ENCODE measurements at places on chromosomes 16 and 17.
A peak's percentile ranks its signal among the peaks of the same experiment; 100 is the strongest.

- H3K36me3 ChIP-seq = no peaks in the 10 kb centered on the region
- DNase-seq = no peak
- H3K4me1 ChIP-seq = no peaks in the 10 kb centered on the region
- H3K27ac ChIP-seq = no peak overlapping the region
Measured at GRCh38 chr16:77782694-77783093, 5.7 kb upstream of the VAT1L start.

- H3K4me3 ChIP-seq = no peak overlapping the region
- peaks cover 39% of the 10 kb centered on the region for H3K4me1 ChIP-seq
- no peak for DNase-seq
- H3K27ac ChIP-seq = no peak overlapping the region
Measured at GRCh38 chr17:4249452-4250029, 14.2 kb downstream of the ANKFY1 start.

- no peaks in the 10 kb centered on the region for H3K36me3 ChIP-seq
- H3K27me3 ChIP-seq = no peaks in the 10 kb centered on the region
- H3K4me1 ChIP-seq = peaks cover 25% of the 10 kb centered on the region
- no peak overlapping the region for H3K4me3 ChIP-seq
- no peak overlapping the region for H3K27ac ChIP-seq
Measured at GRCh38 chr17:59432657-59433056, 101.2 kb downstream of the YPEL2 start.

DNA sequence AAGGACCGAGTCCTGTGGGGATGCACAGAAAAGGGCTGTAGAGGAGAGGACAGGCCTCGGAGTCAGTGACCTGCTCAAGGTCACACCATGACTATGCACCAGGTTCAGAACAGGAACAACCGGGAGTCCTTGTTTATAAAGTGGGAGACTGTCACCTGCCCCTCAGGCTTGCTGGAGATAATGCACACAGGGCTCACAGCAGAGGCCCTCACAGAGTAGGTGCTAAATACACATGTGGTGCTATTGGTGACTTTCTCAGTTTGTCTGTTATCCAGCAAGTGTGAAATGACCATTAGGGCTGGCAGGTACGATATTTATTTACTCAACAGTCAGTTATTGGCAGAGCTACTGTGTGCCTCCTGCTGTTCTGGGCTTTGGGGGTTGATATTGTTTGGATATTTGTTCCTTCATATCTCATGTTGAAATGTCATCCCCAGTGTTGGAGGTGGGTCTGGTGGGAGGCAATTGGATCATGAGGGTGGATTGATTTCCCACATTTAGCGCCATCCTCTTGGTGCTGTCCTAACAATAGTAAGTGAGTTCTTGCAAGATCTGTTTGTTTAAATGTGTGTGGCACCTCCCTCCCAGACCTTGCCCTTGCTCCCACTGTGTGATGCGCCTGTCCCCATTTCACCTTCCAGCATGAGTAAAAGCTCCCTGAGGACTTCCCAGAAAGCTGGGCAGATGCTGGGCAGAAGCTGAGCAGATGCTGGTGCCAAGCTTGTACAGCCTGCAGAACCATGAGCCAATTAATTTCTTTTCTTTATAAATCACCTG lies 162.1 kb upstream of the MPHOSPH6 start:
- DNase-seq = no peak
- H3K27ac ChIP-seq = no peak overlapping the region
- H3K4me3 ChIP-seq = no peak overlapping the region
- H3K36me3 ChIP-seq = no peaks in the 10 kb centered on the region

DNA sequence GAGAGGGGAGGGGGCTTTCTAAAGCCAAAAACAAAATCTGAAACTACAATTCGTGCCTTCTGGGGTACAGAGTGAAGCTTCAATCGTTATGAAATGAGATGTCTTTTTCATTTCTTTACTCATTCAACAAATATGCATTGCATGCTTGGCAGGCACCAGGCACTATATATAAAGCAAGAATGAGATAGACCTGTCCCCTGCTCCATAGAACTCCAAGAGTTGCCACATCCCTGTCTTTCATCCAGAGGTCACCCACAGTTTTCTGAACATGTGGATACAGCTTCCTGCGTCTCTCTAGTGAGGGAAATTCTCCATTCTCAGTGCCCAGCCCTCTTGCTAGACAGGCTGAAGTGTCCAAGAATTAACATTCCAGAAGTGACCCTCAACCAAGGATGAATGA lies 343.2 kb upstream of the MAF start:
- H3K36me3 ChIP-seq = no peaks in the 10 kb centered on the region
- H3K27me3 ChIP-seq = peaks cover 3% of the 10 kb centered on the region
- H3K4me1 ChIP-seq = no peaks in the 10 kb centered on the region
- no peak overlapping the region for H3K4me3 ChIP-seq
- no peak overlapping the region for H3K27ac ChIP-seq
- no peak for DNase-seq

DNA sequence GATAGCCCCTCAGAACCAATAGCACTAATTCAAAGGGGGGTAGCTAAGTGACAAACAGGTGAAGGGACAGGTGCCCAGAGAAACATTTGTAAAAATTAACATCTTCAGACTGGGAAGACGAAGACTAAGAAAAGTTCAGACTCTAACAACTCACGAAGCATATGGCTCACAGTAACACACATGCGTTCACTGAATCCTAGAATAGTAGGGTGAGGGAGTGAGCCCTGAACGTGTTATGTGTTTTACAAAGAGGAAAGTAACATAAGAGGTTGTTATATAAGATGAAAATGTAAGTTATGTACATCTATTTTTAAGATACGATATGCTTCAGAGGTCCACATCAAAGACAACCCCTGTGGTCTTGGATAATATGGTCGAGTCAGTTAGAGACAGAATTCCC lies 15.2 kb downstream of the GSG1L2 start:
- no peak overlapping the region for H3K4me3 ChIP-seq
- DNase-seq = no peak
- no peaks in the 10 kb centered on the region for H3K36me3 ChIP-seq

- H3K27me3 ChIP-seq = peaks cover 24% of the 10 kb centered on the region
- no peak overlapping the region for H3K4me3 ChIP-seq
- peaks cover 23% of the 10 kb centered on the region for H3K4me1 ChIP-seq
- DNase-seq = peak; percentile 64
- H3K27ac ChIP-seq = no peak overlapping the region
Measured at GRCh38 chr17:36092230-36092629, 2.3 kb upstream of the CCL3 start.

DNA sequence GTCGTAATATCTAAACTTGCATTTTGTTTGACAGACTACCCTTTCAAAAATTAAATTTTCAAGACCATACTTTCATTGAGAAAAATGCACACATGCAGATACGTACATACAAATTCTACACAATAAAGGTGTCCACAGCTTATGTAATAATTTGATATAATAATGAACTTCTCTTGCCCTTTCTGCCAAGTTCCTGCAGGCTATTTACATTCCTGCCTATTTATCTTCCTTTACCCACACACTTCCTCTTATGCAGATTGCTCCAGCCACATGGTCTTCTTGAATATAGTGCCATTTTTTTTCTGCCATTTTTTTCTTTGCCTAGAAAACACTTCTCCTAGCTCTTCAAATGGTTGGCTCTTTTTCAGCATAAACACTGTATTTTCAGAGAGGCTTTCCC lies 826.9 kb upstream of the CDH8 start:
- H3K36me3 ChIP-seq = no peaks in the 10 kb centered on the region
- DNase-seq = no peak
- no peaks in the 10 kb centered on the region for H3K4me1 ChIP-seq
